ENCODE measurements at places on chromosomes 11 and 22.

GRCh38 chr11:20156876-20157613, 3.2 kb downstream of the DBX1 start:
- DNase-seq = no peak

DNA sequence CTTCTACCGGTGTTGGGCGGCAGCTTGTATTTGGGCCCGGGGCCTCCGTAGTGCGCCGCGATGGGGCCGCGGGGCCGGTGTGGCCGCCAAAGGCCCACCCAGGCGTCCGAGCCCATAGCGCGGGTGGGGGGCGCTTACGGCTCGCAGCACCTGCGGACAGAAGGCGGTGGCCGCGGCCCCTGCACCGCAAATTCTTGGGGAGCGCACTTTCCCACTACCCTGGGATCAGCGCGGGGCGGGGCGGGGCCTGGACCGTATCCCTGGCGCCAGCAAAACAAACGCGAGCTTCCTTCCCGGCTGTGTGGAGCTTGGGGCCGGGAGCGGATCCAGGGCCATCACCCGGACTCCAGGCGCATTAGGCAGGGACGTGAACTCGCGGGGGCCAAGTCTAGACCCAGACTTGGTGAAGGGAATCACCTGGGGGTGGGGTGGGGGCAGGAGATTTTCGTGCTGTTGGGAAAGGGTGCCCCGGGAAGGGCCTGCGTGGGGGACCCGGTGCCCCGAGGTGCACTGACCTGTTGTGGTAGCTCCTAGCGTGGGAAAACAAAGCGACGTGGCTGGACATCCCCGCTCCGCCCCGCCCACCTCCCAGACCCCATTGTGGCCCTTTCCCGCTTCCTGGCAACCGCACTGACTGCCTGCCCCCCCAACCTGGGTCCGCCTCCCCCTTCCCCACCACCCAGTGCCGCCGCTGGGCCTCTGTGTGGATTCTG, 2.3 kb upstream of the TYMP start:
- DNase-seq = no peak

GRCh38 chr11:35049859-35050531, 89.0 kb upstream of the CD44 start:
- DNase-seq = no peak

- no peak for DNase-seq
Measured at GRCh38 chr11:118252688-118253087, 523 bp upstream of the MPZL3 start.

DNA sequence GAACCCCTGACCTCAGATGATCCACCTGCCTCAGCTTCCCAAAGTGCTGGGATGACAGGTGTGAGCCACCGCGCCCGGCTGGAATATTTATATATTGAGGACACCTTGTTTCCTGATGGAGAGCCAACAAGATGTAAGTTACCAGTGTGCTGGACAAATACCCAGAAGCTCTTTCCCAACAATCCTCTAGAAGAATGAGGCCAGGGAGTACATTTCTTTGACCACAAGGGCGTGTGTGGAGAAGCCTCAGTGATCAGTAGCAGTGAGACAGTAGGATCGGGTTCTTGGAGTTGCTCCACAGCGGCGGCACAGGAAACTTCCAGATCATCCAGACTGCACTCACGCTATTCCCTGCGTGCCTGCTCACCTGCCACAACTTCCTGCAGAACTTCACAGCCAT, 10.3 kb upstream of the POLA2 start:
- no peak for DNase-seq

GRCh38 chr22:41248314-41248713, 7.6 kb upstream of the CHADL start:
- no peak for DNase-seq

All from NT2/D1 (cell line).